Mammary epithelial cell (primary cell): ENCODE measurements at places on chromosomes 2 and 18.
A peak's percentile ranks its signal among the peaks of the same experiment; 100 is the strongest.

DNA sequence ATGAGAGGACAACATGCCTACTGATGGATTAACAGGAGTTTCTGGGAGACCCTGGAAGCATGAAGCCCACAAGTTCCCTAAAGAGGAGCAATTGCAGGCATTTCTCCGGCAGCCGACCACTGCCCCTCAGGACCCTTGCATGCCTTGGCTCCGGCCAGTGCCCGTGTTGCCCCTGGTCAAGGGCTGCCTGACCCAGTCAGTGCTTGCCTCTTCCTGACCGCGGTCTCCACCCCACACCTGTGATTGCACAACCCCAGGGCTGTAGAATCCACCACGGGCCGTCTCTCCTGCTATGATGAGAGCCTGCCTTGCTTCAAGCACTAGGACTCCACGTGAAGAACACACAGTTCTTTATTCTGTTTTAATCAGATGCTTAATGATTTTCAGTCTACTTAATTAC lies 127.5 kb downstream of the GLI2 start:
- no peak for DNase-seq

DNA sequence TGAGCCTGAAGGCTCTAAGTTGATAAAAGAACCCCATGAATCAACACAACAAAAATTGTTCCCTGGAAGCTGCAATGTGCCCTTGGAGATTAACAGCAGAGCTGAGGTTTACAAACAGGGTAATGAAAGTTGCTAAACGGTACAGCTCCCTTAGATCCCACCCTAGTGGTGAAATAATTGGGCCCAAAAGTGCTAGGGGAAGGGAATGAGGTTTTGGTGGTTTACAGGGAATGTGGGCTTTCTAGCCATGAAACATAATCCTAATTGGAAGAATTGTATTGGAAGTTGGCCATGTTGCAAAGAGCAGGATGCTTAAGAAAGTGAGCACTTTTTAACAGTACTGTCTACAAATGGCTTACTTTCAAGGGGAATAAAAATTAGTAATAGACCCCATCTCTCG lies 180.2 kb upstream of the SMIM21 start:
- no peak for DNase-seq

- DNase-seq = no peak
These were observed 5.6 kb downstream of the PHLPP1 start for GRCh38 chr18:62720766-62721613.

GRCh38 chr2:103230796-103231195 lies 469.0 kb downstream of the TMEM182 start:
- no peak for DNase-seq

GRCh38 chr18:76801567-76802505 lies 20.5 kb upstream of the ZNF236 start:
- DNase-seq = peak; percentile 55

DNA sequence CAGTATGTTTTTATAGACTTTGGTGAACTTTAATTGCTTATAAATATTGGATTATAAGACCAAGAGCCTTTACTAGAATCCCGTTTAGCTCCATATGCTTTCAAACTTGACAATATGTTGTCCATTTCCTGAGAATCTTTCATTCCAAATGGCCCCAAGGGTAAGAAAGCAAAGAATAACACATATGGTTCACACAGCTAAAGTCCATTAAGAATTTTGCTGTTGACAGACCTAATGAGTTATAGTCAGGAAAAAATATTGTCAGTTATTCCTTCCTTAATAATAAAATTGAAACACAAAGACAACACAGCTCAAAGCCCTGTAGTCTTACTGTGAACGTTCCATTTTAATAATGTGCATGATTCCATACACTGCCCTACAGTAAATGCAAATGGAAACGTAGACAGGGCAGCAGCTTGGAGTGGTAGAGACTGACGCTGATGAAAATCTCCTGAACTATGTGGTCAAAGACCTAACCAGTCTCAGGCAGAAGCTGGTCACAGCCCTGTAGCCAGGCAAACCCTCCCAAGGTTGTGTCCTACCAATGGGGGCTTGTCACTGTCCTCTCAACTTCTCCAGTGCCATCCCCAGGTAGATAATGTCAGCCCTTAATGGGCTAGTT lies 49.0 kb upstream of the ATIC start:
- DNase-seq = no peak

GRCh38 chr2:169160926-169161481 lies 91.6 kb downstream of the DHRS9 start:
- no peak for DNase-seq

GRCh38 chr2:8659092-8659734 lies 22.6 kb upstream of the ID2 start:
- DNase-seq = no peak

- DNase-seq = no peak
These were observed 190.7 kb downstream of the CDH7 start for GRCh38 chr18:65941482-65941881.

DNA sequence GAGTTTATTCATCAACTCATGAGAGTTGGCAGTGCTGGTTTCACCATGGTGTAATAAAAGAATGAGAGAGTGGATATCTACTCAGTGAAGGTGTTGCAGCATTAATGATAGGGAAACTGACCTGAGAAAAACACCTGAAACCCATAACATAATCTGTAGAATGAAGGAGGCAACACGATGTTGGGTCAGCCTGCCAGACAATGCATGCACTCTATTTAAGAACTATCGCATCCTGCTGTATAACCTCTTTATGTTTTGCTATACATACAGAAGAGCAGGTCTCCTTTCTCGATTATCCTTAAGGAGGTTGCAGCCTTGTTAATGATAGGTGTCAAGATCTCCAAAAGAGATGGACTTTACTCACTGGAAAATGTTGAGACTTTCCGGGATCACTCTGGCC lies 65.9 kb downstream of the IKZF2 start:
- no peak for DNase-seq

DNA sequence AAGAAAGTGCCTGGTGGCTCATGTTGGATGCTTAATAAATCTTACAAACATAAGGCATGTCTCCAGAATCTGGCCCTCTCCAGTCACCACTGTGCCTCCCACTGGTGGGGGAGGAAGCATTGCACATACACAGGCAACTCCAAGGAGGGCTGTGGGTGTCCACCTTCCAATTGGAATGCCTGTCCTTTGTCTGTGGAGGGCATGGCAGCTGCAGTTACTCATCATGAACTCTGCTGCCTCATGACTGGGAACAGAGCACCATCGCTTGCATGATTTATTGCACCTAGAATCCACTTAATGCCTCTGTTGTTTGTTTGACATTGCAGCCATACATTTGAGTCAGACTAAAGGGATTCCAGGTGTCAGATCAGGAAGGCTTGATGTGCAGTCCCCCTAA lies 278.9 kb downstream of the PRKCE start:
- peak; percentile 39 for DNase-seq

GRCh38 chr2:195466427-195466826 lies 190.6 kb upstream of the SLC39A10 start:
- no peak for DNase-seq

- peak; percentile 18 for DNase-seq
These were observed 4.7 kb upstream of the KCNE4 start for GRCh38 chr2:223047260-223047761.

DNA sequence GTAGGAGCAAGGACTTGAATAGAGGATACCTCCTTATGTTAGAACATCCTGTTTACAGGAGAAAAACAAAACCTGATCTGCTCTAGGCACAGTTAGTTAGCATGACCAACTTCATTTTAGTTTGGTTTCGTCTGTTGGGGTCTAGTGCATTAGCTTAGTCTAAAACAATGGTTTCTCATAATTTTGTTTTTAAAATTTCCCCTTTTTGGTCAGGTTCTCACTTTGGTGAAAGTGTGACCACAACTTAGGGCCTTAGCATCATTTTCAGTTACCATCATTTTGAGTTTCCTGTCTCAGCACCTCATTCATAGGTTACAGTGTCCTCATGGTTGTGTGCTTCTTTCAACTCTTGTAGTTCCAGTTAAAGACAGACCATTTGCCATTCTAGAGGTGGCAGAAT lies 1277.0 kb upstream of the SLC39A10 start:
- no peak for DNase-seq

GRCh38 chr2:96146881-96147592 lies 1.8 kb upstream of the DUSP2 start:
- DNase-seq = peak; percentile 25

DNA sequence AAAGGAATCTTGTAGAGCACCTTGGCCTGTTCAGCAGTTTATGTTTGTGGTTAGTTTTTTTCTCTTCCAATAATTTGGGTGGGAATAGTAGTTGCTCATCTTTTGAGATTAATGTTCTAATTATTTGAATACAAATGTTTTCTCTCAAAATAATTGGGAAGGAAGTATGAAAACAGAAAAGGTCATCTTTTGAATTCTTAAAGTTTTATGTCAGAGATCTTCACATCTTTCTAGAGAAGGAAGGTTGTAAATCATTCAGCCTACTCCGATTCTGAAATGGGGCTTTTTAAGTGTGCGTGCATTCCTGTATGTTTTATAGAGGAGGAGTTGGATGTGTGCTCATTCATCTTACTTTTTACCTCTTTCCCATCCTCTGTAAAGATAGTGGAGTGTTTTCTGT lies 29.0 kb downstream of the GRHL1 start:
- no peak for DNase-seq

GRCh38 chr18:9960258-9960904 lies 46.6 kb downstream of the VAPA start:
- DNase-seq = no peak

GRCh38 chr2:167183931-167184330 lies 295.7 kb downstream of the XIRP2 start:
- DNase-seq = no peak

- DNase-seq = no peak
These were observed 86.5 kb upstream of the UGP2 start for GRCh38 chr2:63755216-63755615.

- DNase-seq = no peak
These were observed 34.7 kb downstream of the ICOS start for GRCh38 chr2:203971251-203971650.

GRCh38 chr2:188410504-188411235 lies 119.0 kb downstream of the GULP1 start:
- peak; percentile 75 for DNase-seq

DNA sequence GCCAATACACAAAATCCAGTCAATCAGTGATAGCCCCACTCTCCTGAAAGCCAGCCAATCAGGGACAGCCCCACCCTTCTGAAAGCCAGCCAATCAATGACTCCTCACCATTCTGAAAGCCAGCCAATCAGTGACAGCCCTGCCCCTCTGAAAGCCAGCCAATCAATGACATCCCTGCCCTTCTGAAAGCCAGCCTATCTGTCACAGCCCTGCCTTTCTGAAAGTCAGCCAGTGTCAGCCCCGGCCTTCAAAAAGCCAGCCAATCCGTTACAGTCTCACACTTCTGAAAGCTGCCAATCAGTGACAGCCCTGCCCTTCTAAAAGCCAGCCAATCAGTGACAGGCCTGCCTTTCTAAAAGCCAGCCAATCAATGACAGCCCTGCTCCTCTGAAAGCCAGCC lies 95.9 kb upstream of the HDAC4 start:
- DNase-seq = no peak
